ENCODE measurements at places on chromosomes 1 and 21.

GRCh38 chr1:44019466-44019948, 11.8 kb downstream of the SLC6A9 start:
- no peak for DNase-seq

- no peak for DNase-seq
Measured at GRCh38 chr1:47686731-47687630, 249.1 kb downstream of the FOXD2 start.

DNA sequence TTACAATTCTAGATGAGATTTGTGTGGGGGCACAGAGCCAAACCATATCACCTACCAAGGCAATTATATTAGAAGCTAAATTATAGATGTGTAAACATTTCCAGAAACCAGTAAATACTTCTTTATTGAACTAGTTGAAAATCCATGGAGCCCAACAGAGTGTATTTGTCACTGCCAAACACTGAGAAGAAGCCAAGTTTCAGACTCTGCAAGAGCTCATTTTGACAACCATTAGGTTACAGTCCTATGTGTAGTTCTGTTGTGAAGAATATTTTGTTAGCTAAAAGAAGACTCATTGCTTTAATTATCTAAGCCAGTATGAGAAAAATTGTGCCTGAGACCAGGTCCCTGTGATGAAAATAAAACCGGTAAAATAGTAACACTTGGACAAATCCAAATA, 358.9 kb upstream of the SGIP1 start:
- DNase-seq: no peak

GRCh38 chr1:109948285-109948630, 36.3 kb upstream of the AHCYL1 start:
- no peak for DNase-seq

DNA sequence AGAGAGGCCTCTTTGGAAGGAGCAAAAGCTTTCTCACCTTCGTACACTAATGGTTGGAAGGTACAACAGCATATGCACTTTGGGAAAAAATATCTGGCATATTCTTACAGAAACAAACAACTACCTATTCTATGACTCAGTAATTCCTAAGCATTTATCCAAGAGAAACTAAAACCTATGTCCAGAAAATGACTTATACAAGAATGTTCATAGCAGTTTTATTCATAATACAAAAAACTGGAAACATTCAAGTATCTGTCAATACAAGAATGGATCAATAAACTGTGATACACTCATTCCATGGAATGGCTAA, 8.2 kb downstream of the NBPF1 start:
- DNase-seq: no peak

- no peak for DNase-seq
Measured at GRCh38 chr1:221089273-221089672, 210.0 kb downstream of the HLX start.

- DNase-seq: no peak
Measured at GRCh38 chr1:193589597-193590040, 403.2 kb upstream of the B3GALT2 start.

DNA sequence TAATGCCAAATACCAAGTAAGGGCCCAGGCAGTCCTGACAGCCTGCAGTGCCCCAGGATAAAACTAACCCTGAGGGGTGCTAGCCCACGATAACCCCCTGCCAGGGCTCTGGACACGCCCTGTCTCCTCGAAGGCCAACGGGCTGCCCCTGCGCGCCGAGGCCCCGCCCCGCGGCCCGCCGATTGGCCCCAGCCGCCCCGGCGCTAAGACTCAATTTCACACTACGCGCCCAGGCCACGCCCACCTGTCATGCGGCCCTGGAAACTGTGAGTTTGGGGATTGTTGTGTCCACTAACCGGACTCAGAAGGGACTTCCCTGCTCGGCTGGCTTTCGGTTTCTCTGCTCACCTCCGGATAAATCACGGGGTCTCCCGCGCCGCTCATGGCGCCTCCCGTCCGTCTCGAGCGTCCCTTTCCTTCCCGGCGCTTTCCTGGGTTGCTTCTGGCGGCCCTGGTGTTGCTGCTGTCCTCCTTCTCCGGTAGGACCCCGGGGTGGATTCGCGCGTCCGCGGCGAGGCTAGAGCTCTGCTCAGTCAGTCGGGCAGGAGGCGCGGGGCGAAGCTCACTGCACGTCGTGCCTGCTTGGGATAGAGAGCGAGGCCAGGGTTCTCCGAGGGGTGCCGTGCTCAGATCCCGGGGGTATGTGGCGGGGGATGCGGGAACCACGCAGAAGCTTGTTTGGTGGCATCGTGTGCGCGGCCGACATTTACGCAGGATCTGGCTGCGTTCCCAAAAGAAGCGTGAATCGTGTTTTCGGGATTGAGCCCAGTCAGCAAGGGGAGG, at the start of gene CR1L:
TSS of gene CR1L (plus strand) at position 282 of the 783 bp plus-strand sequence. CDS start at position 383, 101 bp downstream.
- peak; percentile 18 for DNase-seq

GRCh38 chr1:23026568-23026967, 7.3 kb downstream of the KDM1A start:
- no peak for DNase-seq

GRCh38 chr1:159188375-159188788, 16.3 kb upstream of the ACKR1 start:
- DNase-seq: no peak

DNA sequence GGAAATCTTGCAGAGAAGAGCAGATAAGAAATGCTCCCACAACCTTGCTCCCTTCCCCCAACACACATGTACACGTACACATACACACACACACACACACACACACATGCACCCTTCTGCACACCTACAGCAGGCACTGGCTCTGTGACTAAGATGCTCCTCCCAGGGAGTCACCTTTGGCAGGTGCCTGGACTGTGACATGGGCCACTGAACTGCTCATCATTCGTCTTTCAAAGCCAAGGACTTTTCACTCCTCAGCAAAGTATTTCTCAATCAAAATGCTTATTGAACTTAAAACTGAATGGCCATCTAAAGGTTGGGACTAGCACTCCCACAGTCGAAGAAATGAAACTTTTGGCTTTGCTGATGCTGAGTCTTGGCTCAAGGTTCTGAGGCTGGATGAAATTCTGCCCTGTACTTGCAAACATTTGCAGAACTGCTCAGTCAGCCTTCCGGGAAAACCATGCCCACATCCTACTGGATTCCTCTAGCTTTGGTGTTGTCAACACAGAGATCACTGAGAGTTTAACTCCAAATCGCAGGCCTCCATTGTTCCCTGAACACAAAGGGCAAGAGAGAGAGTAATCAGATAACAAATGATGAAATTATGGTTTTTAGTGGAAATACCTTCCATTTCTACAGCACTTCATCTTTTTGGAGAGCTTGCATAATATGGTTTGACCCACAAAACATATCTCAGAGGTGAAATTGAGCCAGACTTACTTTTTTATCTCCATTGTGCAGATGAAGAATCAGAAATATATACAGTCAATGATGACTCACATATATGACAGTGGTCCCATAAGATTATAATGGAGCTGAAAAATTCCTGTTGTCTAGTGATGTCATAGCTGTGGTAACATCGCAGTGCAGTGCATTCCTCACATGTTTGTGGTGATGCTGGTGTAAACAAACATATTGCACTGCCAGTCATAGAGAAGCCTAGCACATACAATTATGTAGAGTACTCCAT, 72.4 kb upstream of the BCAR3 start:
- no peak for DNase-seq

DNA sequence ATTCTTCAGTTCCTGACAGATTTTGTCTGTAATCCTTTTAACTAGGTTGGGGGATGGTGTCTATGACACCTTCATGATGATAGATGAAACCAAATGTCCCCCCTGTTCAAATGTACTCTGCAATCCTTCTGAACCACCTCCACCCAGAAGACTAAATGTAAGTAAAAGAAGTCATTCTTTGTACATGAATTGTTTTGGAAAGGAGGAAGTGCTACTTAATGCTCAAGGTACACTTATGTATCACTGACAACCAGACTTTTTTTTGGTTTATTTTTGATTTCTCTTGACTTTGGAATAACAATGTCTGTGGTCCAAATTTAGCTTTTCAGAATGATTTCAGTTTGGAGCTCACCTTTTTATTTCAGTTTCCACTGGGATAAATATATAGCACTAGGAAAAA, 2.3 kb downstream of the DYRK3 start:
- no peak for DNase-seq

DNA sequence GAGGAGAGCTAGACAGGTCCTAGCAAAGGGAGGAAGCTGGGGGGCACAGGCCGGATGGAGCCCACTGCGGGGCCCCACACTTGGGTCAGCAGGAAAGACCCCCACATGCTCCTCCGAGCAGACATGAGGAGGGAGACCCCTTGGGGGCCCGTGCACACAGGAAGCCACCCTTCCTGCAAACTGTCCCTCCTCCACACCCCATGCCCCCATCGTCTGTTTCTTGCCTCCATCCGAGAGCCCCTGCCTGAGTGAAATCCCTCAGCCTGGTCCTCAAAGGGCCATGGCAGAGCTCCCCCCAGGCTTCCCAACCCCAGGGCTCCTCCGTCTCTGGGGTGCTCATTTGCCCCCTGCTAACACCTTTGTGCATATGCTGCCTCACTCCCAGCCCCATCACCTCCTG, 168.0 kb downstream of the PRDM16 start:
- no peak for DNase-seq

- no peak for DNase-seq
Measured at GRCh38 chr1:243742819-243743218, 107.2 kb downstream of the AKT3 start.

DNA sequence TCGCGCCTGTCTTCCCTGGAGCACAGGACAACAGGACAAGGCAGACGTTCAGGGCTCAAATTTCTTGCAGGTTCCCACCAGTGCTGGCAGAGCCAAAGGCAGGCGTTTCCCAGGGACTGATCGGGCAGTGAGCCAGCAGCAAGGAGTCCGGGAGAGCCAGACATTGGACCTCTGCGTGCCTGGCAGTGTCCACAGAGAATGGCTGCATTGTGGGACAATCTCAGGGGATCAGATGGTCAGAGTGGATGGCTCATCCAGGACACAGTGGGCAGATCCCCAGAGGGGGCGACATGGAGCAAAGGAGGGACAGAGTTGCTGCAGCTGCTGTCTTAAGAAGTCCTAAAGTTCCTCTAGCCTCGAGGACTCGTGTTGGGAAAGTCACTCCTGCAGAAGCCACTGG, 4.6 kb downstream of the TMEM63A start:
- DNase-seq: no peak

DNA sequence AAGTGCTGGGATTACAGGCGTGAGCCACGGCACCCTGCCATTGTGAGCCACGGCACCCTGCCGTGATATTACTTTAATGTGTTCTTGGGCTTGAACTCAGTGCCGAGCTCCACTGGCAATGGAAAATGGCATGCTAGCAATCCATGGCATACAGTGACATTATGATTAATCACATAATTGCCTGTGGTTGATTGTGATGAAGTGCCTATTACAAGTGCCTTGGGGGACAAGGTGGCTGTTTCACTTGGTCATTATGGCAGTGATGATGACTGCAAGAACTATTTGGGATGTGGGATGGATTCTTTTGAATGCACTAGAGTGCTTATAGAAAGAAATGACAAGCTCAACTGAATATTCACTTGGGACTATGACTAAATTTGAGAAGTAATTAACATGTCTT, 22.3 kb upstream of the HPCAL4 start:
- DNase-seq: no peak

GRCh38 chr1:26686795-26687194, 9.0 kb upstream of the ARID1A start:
- DNase-seq: no peak

- DNase-seq: no peak
Measured at GRCh38 chr1:183968386-183968785, 69.1 kb downstream of the COLGALT2 start.

GRCh38 chr1:31483012-31483946, 70.3 kb downstream of the SERINC2 start:
- DNase-seq: no peak

- DNase-seq: peak; percentile 39
Measured at GRCh38 chr1:198699167-198700015, 60.6 kb downstream of the PTPRC start.

DNA sequence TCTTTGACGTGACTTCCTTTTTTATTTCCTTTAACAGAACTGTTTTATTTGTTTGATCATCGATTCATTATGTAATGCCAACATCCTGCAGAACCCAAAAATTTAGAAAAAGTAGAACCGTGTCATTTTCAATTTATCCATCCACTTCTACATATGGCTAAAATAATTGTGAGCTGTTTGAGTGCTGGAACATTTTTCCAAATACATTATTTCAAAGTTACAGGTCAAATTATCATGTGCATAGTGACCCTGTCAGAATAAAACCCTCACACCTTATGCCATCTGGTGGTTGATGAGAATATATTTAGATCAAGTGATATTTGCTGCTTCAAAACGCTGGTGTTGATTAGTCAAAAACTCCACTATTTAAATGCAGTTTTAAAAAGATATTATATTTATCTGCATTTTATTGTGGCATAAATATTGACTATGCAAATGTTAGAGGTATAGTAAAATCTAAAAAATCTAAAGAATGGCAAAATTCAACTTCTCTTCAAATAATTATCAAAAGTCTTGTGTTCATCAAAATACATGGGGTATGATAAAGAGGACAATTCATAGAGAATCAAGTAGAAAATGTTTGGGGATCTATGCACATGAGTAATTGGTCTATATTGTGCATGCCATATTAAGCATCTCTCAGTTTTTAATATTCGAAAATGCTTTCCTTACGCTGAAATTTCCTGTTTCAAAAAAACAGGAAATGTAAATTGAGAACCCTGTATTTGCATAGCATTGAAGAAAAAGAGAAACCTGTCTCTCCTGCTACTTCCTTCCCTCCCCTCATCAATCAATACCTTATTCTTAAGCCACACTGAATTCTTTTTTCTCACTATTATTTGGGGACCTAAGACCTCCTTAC, 39.7 kb downstream of the UBE2U start:
- no peak for DNase-seq

DNA sequence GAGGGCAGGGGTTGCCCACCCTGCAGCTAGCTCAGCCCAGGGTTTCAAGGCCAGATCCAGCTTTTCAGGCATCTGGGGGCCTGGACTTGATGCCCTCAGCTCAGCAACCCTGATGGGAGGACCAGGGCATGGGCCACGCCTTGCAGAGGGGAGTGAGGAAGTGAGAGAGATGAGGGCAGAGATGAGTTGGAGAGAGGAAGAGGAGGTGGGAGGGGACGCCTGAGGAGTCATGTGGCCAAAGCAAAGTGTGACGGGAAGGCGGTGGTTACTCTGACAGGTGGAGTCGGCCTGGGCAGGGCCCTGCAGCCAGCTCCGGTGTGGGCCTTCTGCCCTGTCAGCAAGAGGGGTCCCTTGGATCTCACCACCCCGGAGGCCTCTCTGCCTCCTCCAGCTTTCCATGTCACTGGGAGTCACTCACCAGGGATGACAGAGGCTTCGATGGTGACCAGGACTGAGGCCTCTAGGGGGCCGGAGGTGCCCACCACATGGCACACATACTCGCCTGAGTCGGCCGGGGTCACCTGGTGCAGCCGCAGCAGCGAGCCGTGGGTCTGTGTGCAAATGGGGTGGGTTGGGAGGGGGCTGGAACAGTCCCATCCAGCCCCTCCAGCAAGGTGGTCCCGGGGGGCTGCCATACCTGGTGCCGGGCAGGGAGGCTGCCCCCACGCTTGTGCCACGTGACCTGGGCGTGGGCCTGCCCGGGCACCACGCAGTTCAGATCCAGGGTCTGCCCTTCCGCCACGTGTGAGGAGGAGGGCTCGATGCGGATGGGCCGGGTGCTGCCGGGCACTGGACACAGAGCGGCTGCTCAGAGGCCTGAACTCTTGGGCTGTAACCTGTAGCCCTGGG, 40.4 kb downstream of the LDLRAD2 start:
- DNase-seq: no peak
